NT2/D1 (cell line): ENCODE measurements at places on chromosomes 7 and 10.

- no peak for DNase-seq
These were observed 361.6 kb upstream of the FZD8 start for GRCh38 chr10:36003688-36004087.

GRCh38 chr10:76763376-76763775 lies 874.2 kb downstream of the KCNMA1 start:
- no peak for DNase-seq

DNA sequence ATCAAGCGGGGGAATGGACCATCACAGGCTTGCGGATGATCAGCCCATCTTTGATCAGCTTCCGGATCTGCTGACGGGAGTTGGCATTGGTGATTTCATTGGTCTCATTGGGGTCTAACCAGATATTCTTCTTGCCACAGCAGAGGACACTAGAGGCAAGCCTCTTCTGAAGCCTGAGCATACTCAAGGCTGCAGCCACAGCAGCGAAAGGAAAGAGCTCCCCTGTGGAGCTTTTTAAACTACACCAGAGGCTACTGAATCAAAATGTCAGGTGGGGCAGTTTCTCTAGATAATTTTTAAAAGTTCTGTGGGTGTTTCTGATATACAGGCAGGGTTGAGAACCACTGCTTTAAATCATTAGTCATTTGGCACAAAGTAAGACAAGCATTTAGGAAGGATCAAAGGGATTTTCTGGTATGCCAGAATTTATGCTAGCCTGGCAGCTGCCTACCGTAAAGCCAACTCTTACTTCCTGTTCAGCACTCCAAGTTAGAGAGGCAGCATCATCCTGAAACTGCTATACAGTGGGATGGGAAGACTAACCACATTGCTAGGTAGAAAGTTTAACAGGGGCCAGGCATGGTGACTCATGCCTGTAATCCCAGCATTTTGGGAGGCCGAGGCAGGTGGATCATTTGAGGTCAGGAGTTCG lies 7.0 kb downstream of the NAPEPLD start:
- DNase-seq, result no peak

- no peak for DNase-seq
These were observed 26.4 kb downstream of the GRK5 start for GRCh38 chr10:119233821-119234220.

DNA sequence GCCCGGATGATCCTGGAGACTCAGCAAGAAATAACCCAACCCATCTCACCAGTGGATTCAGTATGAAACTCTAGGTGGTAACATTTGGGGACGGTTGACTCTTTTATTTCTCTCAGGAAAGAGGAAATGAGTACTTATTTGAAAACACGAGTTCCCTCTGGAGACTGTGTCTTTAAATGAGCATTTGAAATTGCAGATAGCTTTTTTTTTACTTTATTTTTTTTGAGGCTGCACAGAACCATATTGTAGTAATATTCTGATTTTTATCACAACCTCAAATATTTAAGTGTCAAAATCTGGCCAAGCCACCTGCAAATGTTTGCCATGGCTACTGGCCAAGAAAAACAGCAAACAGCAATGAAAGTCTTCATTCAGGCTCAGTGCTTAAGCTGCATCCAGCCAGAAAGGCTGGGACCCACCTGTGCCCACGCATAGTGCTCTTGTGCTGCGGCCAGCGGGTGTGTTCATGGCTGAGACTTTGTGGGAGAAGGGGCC lies 160.8 kb downstream of the CREB5 start:
- DNase-seq, result no peak

DNA sequence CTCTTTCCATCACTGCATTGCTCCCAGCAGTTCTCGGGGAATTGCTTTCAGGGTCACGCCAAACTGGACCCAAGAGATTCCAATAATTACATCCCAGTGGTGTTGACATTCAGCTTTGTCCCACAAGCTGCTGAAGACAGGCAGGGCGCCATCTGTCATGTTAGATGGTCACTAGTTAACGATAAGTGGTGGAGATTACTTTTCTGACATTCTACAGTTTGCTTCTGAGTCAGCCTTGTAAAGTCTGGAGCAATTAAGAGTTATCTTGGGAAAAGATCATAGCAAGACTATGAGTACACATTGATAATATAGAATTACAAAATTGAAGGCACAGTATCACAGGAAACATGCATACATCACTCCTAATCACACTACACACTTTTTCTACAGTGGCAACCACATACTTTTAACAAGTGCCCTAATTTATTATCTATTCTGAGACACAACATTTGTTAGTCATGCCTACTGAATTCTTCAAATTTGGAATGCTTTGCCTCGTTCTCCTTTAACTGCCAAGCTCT lies 41.9 kb downstream of the SEMA3C start:
- DNase-seq, result no peak

DNA sequence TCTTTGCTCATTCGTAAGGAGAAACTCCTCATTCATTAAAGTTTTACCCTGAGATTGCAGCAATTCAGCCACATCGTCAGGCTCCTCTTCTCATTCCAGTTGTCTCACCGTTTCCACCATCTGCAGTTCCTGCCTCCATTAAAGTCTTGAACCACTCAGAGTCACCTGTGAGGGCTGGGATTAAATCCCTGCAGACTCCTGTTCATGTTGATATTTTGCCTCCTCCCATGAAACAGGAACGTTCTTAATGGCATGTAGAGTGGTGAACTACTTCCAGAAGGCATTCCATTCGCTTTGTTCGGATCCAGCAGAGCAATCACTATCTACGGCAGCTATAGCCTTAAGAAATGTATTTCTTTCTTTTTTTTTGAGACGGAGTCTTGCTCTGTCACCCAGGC lies 96.5 kb upstream of the FAM20C start:
- no peak for DNase-seq
